ENCODE measurements at places on chromosomes 1 and 21.

DNA sequence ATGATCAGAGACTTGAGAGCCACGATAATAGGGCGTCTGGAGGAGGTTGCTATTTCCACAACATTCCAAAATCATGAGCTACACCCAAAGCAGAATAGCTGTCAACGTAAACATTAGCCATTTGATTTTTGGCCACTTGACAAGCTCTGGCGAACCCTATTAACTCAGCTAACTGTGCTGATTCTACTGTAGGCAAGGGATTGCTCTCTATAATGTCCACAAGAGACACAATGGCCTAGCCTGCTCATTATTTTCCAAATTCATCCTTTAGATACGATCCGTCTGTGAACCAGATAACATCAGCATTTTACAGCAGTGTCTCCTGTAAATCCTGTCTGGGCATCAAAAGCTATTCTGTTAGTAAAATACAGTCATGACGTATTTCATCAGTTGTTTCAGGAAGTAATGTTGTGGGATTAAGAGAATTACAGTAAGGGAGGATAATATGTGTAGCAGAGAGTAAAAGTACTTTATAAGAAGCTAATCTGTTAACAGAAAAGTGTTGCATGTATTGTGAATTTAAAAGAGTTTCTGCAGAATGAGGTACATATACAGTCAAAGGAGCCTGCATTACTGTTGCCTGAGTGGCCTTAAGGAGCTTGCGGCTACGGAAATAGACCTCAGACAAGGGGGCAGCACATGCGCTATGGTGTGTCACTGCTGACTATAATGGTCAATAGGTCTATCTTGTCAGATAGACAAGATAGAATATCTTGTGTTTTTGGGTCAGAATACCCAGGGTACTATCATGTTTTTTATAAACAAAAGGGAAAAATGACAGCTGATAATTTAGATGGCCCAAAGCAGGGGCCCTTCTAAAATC lies 44.9 kb upstream of the TINAGL1 start:
- no peaks in the 10 kb centered on the region for H3K36me3 ChIP-seq
- H3K27ac ChIP-seq: no peak overlapping the region
- H3K4me3 ChIP-seq: no peak overlapping the region
- no peak for DNase-seq
- H3K4me1 ChIP-seq: peaks cover 10% of the 10 kb centered on the region
- H3K27me3 ChIP-seq: peaks cover 8% of the 10 kb centered on the region

DNA sequence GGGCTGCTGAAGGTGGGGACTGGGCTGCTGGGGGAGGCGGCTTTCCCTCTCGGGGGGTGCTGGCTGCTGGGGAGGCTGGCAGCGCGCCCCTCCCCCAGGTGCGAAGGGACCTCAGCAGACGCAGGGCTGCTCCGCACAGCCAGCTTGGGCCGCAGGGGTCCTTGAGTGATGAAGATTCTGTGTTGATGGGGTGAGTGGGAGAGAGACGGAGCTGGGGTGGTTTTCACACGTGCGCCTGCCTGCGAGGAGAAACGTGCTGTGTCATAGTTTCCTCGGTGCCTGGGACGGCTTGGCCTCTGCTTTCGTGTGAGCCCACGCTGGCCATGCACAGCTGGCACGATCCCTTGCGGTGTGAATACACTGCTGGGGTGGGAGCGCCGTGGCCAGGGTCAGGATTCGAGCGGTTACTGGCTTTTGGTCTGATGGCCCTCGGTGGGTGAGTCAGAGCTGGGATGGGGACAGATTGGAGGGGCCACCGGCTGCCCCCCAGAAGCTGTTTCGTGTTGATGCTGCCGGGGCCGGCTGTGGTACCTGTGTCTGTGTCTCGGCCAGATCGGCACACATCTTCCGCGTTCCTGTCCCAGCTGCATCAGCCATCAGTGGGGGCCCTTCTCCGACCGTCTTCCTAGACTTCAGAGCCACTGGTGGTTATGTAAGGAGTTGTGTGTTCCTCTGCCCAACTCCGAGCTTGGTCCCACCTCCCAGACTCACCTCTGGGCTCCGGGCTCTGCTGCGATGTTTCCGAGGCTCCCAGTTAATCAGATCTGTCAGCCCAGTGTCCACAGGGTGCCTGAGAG lies 24.9 kb downstream of the PRKCZ start:
- no peak overlapping the region for H3K27ac ChIP-seq
- no peaks in the 10 kb centered on the region for H3K36me3 ChIP-seq
- DNase-seq: no peak

DNA sequence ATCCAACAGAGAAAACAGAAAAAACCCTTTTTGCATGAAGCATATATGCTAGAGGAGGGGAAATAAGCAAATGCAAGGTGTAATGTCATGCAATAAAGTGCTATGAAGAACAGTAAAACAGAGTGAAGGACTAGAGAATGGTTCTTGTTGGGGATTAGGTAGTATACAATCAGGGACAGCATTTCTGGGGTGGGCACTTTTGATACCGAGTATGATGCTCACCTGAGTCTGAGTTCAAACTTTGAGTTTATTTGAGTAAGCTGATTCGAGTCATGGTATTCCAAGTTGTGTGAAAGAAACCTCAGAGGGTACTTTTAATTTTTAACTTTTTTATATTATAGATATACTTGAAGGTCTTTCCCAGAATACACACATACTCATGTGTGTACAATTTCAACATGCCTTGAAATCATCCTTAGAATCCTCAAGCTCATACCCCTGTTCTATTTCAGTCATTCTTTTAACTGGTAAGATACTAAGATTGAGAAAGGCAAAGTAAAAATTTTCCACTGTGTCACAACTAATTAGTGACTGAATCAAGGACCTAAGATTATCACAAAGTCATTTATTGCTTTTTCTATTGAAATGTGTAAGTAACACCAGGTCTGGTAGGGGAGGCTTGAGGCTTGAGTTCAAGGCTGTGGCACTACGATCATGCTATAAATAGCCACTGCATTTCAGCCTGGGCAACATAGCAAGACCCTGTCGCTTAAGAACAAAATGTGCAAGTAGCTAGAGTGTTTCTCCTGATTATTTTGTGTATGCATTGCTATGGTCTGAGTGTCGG lies 12.1 kb downstream of the LRRC8B start:
- H3K36me3 ChIP-seq: peaks cover 3% of the 10 kb centered on the region
- H3K27ac ChIP-seq: no peak overlapping the region

DNA sequence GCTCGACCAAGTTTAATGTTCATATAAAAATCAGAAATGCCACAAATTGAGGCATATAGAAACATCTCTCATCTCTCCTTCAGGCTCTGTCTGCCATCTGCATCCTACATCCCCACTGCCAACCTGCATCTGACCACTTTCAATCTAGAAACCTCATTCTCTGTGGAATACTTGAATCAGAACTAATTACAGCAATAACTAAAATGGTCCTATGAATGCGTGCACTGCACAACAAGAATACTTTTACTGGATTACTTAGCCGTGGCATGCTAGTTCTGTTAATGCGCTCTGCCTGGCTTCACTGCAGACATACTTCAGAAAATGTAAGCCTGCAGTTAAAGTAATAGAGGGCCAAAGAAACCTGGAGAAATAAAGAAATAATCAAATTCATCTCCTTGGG lies 89.8 kb upstream of the NR5A2 start:
- H3K27ac ChIP-seq: no peak overlapping the region
- H3K4me1 ChIP-seq: no peaks in the 10 kb centered on the region
- no peaks in the 10 kb centered on the region for H3K36me3 ChIP-seq
- peaks cover 10% of the 10 kb centered on the region for H3K27me3 ChIP-seq
- DNase-seq: no peak

DNA sequence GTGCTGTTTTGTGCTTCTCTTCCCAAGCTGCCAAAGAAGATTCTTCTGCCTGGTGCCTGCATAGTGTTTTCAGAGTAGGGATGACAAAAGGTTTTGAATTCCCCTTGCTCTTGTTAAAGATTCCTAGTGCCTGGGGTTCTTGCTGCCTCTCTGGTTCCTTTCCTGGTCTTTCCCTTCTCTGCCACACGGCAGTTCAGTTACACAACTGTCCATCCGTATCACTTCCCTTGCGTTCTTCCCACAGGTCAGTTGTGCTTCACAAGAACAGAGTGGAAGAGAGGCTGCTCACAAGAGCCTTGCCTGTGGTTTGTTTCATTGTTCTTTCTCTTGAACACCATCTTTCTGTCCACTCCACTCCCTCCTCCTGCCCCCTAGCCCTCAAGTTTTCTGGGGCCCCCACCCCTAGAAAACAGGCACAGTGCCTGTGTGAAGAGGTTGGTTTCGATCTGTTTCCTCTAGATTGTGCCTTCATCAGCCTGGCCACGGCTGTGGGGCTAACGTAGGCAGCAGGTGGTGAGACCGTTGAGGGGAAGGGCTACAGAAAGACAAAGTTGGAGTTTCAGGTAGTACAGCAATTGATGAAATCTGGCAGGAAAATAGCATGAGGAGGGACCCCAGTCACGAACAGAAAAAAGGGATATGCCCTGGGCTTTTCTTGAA lies 5.8 kb downstream of the VASH2 start:
- no peak overlapping the region for H3K27ac ChIP-seq
- DNase-seq: no peak
- no peaks in the 10 kb centered on the region for H3K36me3 ChIP-seq
- H3K4me3 ChIP-seq: no peak overlapping the region
- peaks cover 14% of the 10 kb centered on the region for H3K27me3 ChIP-seq

- H3K4me1 ChIP-seq: no peaks in the 10 kb centered on the region
- H3K4me3 ChIP-seq: no peak overlapping the region
- DNase-seq: no peak
- H3K27ac ChIP-seq: no peak overlapping the region
Observed at GRCh38 chr21:38417726-38418125, 80.6 kb downstream of the ERG start.

DNA sequence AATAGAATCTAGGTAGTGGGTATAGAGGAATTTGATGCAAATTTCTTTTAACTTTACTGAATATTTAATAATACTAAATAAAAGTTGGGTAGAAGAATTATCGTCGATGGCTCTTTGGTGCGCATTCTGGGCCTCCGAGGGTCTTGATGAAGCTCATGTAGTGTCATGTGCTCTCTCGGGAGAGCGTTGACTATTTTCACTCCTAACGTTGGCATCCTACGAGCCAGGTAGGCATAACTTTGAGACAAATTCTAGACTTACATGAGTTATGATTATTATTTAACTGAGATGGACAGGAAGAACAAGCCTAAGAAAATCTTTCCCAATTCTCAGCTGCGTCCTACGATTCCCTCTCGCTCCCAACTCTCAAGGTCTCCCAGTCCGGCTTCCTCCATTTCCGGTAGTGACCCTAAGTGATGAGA lies 550 bp upstream of the PCAT6 start:
- H3K36me3 ChIP-seq: no peaks in the 10 kb centered on the region
- H3K27ac ChIP-seq: peak overlapping the region; percentile 35
- DNase-seq: no peak
- H3K27me3 ChIP-seq: no peaks in the 10 kb centered on the region
- peak overlapping the region; percentile 96 for H3K4me3 ChIP-seq
- H3K4me1 ChIP-seq: peaks cover 33% of the 10 kb centered on the region

GRCh38 chr1:11571906-11572616 lies 82.2 kb downstream of the FBXO2 start:
- no peak for DNase-seq

- peaks cover 1% of the 10 kb centered on the region for H3K27me3 ChIP-seq
- H3K4me3 ChIP-seq: no peak overlapping the region
- H3K27ac ChIP-seq: no peak overlapping the region
- no peak for DNase-seq
- no peaks in the 10 kb centered on the region for H3K4me1 ChIP-seq
Observed at GRCh38 chr1:225539069-225539468, 111.2 kb upstream of the LBR start.
